Activated CD8-positive, alpha-beta memory T cell treated with anti-CD3 and anti-CD28 coated beads, Interleukin-2, amount 10 ng/mL, durations not matched to agents 7 days and 5 days (primary cell): ENCODE measurements at places on chromosomes 3 and 15. TPM values are rescaled to one million over a fixed set of nuclear protein-coding genes. Genes with fewer than 3 reads are reported as not detected.
A peak's percentile ranks its signal among the peaks of the same experiment; 100 is the strongest.

ATRIP gene
- 20.9 TPM for total RNA-seq

TRPC1 gene
- 2.1 TPM for total RNA-seq

- H3K36me3 ChIP-seq, result peaks cover 8% of the 10 kb centered on the region
- no peak overlapping the region for H3K4me3 ChIP-seq
- H3K27ac ChIP-seq, result no peak overlapping the region
- no peak for DNase-seq
Observed at GRCh38 chr15:50250760-50251394, 14.6 kb downstream of the HDC start.

KCNAB1 gene
- total RNA-seq, result 0.19 TPM

DNA sequence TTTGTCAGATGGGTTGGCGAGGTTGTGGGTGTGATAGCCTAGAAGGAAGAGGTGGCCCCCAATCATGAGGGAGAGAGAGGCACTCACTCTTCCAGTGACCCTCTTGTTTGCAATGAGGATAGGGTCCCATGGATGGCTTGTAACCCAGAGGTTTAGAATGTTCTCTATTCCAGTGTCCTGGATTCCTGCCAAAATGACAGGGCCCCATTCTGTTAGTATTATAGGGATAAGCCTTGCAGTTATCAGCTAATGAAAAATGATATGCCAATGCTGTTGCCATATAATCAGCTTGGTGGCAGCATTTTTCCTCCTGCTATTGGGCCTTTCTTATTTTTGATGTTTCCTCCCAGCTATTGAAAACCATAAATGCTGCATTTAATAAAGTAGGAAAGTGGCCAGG, 23.3 kb upstream of the SENP7 start:
- no peak overlapping the region for H3K27ac ChIP-seq
- peaks cover 12% of the 10 kb centered on the region for H3K4me1 ChIP-seq
- peaks cover 4% of the 10 kb centered on the region for H3K36me3 ChIP-seq
- H3K4me3 ChIP-seq, result no peak overlapping the region
- peaks cover 9% of the 10 kb centered on the region for H3K27me3 ChIP-seq

DNA sequence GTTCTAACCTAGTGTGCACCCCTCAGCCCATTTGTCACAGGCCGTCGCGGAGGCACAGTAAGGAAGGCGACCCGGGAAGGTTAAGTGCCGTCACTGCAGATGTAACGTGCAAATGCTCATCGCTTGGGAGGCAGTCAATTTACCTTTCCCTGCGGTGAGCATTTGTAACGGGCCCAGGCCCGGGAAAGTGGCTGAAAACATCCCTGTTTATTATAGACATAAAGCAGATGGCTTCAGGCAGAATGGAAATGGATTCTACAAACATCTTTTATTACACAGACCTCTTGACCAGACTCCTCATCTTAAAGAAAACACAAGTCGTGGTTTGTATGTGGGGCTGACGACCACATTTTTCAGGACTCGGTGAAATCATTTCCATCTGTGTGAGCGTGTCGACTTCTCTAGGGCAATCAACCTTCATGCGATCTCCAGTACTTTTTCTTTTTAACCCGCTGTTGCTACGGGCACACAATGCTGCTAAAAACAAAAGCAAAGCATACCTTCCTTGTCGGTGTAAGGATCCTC, 43.6 kb downstream of the NMNAT3 start:
- H3K4me3 ChIP-seq, result no peak overlapping the region
- H3K27me3 ChIP-seq, result no peaks in the 10 kb centered on the region
- no peak overlapping the region for H3K27ac ChIP-seq
- DNase-seq, result no peak
- no peaks in the 10 kb centered on the region for H3K36me3 ChIP-seq

TPRA1 gene
- total RNA-seq, result 32.8 TPM

DNA sequence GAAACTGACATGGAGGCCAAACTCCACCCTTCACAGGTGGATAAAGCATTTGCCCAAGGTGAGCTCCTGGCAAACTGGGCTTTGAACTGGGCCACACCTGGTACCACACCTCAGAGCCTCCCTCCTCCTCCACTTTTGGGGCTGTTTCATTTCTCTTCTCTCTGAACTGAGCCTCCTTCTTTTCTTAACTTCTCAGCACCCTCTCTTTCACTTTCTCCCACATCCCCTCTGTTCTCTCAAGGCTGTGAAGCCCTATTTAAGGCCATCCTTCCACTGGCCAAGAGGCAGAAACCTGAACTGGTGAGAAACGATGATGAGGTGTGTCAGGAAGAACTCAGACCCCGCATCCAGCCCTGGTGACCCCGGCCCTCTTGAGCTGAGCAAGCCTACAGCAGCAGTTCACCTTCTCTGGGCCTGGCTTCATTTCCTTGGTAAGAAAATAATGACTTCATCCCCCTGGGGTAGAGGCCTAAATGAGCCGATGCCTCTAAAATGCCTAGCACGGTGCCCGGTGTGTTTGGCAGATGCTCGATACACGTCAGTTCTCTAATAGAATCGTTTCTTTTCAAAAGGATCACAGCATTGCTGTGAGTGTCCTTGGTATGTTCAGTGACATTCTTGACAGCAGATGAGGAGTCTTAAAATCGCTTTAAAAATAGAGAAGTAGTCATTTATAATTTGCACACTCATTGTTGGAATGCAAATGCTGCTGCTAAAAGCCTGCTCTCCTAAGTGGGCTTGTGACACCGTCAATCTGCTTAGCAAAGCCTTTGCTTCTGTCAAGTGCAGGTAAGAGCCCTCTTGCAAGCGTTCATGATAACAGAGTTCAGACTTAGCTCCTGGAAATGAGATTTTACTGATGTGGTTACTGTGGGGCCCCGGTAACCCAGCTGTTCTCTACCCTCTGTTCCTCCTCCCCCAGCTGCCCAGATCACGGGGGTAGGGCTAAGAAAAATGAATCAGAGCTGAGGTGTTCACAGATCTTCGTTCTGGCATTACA, 97.7 kb upstream of the ATP2B2 start:
- H3K27me3 ChIP-seq, result peaks cover 25% of the 10 kb centered on the region
- H3K36me3 ChIP-seq, result no peaks in the 10 kb centered on the region
- DNase-seq, result peak; percentile 79
- peak overlapping the region; percentile 75 for H3K27ac ChIP-seq
- peaks cover 26% of the 10 kb centered on the region for H3K4me1 ChIP-seq

ANKRD63 gene
- total RNA-seq, result not detected

HIGD2B gene
- 0.53 TPM for total RNA-seq

DNA sequence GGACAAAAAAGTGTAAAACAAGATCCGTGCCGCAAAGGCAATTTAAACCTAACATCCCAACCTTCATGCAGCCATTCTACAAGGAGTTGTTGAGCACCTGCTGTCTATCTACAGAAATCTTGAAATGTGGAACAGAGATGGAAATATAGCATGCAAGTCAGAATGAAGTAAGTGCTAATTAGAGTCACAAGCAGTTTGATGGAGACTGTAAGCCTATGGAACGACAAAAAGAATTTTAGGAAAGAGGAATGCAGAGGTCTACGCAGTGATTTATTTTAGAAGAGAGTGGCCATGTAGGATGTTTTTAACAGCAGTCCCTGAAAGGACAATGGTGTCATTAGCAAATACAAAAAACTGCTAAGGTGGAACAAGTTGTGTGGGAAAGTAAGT, 851 bp upstream of the DCBLD2 start:
- H3K27me3 ChIP-seq, result peaks cover 31% of the 10 kb centered on the region
- DNase-seq, result no peak
- H3K27ac ChIP-seq, result no peak overlapping the region
- peaks cover 12% of the 10 kb centered on the region for H3K4me1 ChIP-seq

DNA sequence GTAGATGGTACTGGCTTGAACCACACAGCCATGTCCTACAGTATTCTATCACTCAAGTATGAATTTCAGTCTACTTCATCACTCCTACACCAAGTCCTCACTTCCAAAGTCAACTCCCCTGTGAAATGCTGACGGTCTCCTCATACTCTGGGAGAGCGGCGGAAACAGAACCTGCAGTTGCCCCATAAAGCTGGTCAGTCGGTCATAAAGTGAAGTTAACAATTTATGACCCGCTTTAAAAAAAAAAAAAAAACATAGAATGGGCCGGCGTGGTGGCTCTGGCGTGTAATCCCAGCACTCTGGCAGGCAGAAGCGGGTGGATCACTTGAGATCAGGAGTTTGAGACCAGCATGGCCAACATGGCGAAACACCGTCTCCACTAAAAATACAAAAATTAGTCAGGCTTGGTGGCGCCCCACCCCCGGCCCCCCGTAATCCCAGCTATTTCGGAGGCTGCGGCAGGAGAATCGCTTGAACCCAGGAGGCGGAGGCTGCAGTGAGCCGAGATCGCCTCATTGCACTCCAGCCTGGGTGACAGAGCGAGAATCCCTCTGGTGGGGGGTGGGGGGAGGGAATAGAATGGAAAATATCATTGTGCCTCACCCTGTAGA, 2.1 kb downstream of the TRANK1 start:
- H3K4me1 ChIP-seq, result peaks cover 13% of the 10 kb centered on the region
- peaks cover 13% of the 10 kb centered on the region for H3K36me3 ChIP-seq
- no peak for DNase-seq

FANCD2OS gene
- total RNA-seq, result not detected

GRCh38 chr3:155196131-155197021, 97.1 kb downstream of the STRIT1 start:
- no peak overlapping the region for H3K4me3 ChIP-seq
- DNase-seq, result no peak
- H3K4me1 ChIP-seq, result no peaks in the 10 kb centered on the region
- no peaks in the 10 kb centered on the region for H3K36me3 ChIP-seq

GRCh38 chr3:16534640-16535262, 21.3 kb upstream of the RFTN1 start:
- DNase-seq, result no peak
- no peak overlapping the region for H3K27ac ChIP-seq
- peaks cover 53% of the 10 kb centered on the region for H3K27me3 ChIP-seq
- no peak overlapping the region for H3K4me3 ChIP-seq
- no peaks in the 10 kb centered on the region for H3K4me1 ChIP-seq

DNA sequence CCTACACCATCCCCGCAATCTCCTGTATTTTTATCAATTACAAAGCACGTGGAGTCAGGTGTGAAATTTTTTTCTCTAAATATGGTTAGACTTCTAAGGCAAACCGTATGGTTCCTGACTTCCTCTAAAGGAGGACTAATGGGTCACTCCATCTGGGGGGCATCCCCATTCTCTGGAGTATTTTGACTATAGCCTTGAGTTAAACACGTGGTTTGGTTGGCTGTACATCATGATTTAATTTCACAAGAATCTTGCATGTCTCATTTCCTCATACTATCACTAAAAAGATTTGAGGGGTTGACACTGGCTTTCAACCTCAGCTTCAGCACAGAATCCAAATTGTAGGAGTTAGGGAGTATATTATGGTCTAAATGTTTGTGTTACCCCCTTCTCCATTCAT, 25.3 kb upstream of the ZNF770 start:
- no peak for DNase-seq
- no peaks in the 10 kb centered on the region for H3K4me1 ChIP-seq
- peaks cover 14% of the 10 kb centered on the region for H3K27me3 ChIP-seq

- H3K36me3 ChIP-seq, result peaks cover 15% of the 10 kb centered on the region
- H3K27ac ChIP-seq, result peak overlapping the region; percentile 85
- H3K4me1 ChIP-seq, result peaks cover 21% of the 10 kb centered on the region
- H3K27me3 ChIP-seq, result peaks cover 4% of the 10 kb centered on the region
- DNase-seq, result no peak
Observed at GRCh38 chr3:100210772-100211135, 50.0 kb upstream of the TBC1D23 start.

GRCh38 chr3:41092844-41093243, 106.5 kb upstream of the CTNNB1 start:
- H3K36me3 ChIP-seq, result no peaks in the 10 kb centered on the region
- H3K27me3 ChIP-seq, result no peaks in the 10 kb centered on the region
- H3K4me3 ChIP-seq, result no peak overlapping the region
- H3K4me1 ChIP-seq, result no peaks in the 10 kb centered on the region

RCCD1 gene
- 35.4 TPM for total RNA-seq

DNA sequence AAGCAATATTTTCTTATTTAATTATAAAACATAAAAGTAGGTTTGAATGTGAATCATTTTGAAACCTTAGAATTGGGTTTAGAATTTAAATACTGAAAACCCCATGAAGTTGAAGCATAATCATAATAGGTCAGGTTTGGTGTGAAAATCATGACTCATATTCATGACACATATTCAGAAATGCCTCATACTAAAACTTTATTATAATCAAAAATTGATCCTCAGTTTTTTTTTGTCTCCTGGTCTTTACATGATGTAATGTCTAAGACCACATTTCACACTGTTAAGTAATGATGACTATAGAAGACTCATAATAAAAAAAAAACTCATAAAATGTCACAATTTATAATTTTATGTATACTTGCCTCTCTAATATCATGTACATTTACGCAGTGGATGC, 190.4 kb downstream of the FOXP1 start:
- H3K4me3 ChIP-seq, result no peak overlapping the region
- H3K27me3 ChIP-seq, result peaks cover 12% of the 10 kb centered on the region
- peaks cover 4% of the 10 kb centered on the region for H3K36me3 ChIP-seq
- no peak overlapping the region for H3K27ac ChIP-seq
- no peak for DNase-seq

DNA sequence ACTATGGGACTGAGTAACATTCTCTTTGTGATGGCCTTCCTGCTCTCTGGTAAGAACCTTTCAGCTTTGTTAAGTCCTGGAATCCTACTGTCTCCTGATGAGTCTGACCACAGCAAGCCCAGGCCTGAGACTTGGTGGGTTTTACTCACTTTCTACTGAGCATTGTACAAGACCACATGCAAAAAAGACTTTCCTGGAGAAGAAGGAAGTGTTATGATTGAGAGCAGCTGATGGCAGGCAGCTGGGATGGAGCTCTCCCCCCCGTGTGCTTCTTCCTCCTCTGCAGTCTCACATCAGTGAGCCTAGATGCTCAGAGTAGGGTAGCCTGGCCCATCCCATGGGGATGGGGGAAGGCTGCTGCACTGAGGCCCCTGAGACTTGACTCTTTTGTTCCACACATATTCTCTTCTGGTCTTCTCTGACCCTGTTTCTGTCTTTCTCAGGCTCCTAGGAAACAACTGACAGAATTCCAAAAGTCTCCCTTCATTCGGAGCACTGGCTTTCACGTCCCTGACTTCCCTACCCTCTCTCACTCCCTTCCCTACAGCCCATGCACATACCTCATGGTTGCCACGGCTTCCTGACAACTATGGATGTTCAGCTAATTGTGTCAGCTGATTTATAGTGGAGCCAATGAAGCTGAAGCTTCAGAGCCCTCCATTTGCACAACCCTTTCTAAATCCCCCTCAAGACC, 36.6 kb downstream of the CD86 start:
- peaks cover 44% of the 10 kb centered on the region for H3K36me3 ChIP-seq
- peak overlapping the region; percentile 51 for H3K4me3 ChIP-seq
- peaks cover 74% of the 10 kb centered on the region for H3K4me1 ChIP-seq
- peak overlapping the region; percentile 96 for H3K27ac ChIP-seq

DNA sequence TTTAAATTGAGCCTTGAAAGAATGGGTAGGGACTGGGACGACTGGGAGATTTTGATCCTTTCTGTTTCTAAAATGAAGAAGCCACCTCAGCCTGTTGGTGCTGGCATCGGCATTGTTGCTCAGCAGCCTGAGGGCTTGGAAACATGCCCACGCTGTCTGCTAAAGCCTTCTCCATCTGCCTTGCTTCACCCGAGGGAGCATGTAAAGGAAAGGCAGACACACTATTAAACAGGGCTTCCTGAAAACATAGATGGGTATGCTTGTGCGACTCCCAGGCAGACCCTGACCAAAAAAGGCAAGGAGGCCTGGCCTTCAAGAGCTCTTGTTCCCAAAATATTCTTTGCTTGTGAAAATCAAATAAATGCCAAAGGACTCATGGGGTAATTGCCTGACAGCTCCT, 84.2 kb upstream of the SLC4A7 start:
- no peaks in the 10 kb centered on the region for H3K36me3 ChIP-seq
- no peak overlapping the region for H3K27ac ChIP-seq
- no peak overlapping the region for H3K4me3 ChIP-seq
- no peak for DNase-seq
- no peaks in the 10 kb centered on the region for H3K27me3 ChIP-seq
